Breast epithelium (tissue), 4 donors: ENCODE measurements at places on chromosomes 7 and 10.

DNA sequence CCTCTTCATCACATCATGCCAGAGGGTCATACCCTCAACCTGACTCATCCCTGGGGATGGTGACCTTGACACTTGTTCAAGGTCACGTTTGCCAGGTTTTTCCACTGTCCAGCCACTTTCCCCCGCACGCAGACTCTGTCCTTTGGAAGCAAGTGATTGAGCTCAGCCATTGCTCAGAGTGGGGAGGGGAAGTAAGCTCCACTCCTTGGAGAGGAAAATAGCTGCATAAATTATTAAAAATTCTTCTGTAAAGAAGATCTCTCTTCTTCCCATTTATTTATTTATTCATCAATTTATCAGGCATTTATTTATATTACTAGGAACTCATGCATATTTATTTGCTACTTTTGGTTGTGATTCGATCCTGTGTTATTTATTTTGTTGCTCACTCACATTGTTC is 88.0 kb downstream of the GLRX3 start:
- no peak for DNase-seq

DNA sequence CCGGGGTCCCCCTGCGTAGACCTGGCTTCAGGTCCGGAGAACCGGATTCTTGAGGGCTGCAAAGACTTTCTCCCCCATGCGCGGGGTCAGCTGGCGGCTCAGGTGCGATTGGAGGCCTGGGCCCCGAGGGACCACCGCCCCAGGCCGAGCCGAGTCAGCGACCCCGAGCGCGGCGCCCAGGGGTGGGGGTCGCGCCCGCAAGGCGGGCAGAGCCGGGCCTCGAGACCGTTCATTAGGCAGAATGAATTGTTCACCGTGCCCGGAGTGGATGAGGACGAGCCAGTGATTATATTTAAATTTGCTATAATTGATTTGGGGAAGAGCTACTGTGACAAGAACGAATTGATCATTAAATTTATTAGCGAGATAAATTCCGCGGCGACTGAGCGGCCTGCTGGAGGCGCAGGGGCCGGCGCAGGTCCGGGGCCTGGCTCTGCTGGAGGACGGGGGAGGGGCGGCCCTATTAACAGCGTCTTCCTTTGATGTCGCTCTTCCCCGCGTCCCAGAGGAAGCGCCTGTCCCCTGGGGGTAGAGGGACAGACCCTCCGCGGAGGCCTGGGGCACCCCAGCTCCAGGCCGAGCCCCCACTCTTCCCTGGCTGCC is 7.5 kb downstream of the MNX1 start:
- no peak for DNase-seq

DNA sequence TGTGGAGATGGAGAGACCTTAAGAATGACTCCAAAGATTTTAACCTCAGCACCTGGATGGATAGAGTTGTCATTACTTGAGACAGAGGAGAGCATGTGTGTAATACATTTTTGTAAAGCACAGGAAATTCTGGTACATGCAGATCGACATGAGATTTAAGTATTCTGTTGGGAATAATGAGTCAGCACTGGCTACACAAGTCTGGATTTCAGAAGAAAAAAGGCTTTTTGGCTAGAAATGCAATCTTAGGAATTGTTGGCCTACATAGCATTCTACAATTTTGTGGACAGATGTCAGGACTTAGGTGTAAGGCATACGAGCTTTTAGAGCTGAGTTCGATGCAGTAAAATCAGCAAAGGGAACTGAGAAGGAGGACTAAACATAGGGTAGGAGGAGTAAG is 24.1 kb upstream of the ANKRD30A start:
- DNase-seq, result no peak

- no peak for DNase-seq
Observed at GRCh38 chr7:116216956-116217571, 6.7 kb downstream of the TES start.

GRCh38 chr10:72016608-72017300 is 52.6 kb downstream of the CHST3 start:
- DNase-seq, result no peak

GRCh38 chr10:75708060-75708459 is 276.6 kb downstream of the LRMDA start:
- DNase-seq, result no peak

DNA sequence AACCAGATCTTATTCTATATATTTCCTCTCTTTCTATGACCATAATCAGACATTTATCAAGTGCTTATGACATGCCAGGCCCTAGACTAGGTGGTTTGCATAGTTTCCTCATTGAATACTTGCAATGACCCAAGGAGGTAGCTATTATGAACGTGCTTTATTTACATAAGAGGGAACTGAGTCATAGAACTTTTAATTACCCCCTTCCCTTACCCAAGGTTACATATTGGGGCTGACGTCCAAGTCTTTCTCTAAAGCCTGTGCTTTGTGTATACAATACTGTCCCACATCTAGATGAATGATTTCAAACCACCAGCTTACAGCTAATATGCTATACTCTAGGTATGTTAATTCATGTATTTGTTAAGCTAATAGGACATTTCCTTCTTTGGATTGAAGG is 91.9 kb upstream of the NPY start:
- DNase-seq, result no peak

DNA sequence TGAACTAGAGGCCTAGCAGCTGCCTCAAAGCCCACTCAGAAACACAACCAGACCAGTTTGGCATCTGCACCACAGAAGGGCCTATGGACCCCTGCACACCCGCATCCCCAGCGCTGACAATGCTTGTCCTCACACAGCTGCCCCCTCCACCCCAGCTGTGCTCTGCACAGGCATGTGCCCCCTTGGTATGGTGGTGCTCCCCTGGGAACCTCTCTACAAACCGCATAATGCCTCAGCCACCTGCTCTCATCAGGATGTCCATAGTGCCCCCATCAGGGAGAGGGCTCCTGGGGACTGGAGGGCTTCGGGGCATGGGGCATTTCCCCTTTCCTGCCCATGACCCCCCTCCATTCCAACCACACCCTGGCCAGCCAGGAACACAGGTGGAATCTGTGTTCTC is 347.5 kb downstream of the GRID1 start:
- no peak for DNase-seq

GRCh38 chr10:12735843-12736462 is 265.6 kb downstream of the CCDC3 start:
- no peak for DNase-seq

- no peak for DNase-seq
Observed at GRCh38 chr10:97647556-97647955, 7.1 kb downstream of the PI4K2A start.

DNA sequence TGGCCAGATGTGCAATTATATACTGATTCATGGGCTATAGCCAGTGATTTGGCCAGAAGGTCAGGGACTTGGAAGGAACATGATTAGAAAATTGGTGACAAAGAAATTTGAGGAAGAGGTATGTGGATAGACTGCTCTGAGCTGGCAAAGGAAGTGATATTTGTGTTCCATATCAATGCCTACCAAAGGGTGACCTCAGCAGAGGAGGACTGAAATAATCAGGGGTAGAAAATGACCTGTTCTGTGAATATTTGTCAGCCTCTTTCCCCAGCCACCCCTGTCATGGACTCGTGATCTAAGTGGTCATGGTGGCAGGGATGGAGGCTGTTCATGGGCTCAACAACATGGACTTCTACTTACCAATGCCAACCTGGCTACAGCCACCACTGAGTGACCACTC is 47.0 kb downstream of the PTPRE start:
- DNase-seq, result no peak

DNA sequence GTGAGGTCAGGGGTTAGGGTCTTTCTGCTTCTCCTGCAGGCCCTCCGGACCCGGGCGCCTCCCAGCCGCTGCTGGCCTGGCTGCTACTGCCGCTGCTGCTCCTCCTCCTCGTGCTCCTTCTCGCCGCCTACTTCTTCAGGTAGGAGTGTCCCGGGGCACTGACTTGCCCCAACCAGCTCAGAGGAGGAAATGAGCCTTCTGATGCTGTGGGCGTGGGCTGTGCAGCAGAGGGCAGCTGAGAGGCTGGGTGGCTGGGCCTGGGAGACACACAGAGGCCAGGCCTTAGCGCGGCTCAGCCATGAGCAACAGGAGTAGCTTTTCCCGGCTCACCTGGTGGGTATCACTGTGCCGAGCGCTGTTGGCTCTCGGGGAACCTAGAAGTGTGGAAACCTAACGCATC is 78.9 kb downstream of the MKI67 start:
- peak; percentile 71 for DNase-seq

- DNase-seq, result no peak
Observed at GRCh38 chr7:56493704-56494450, 377.7 kb upstream of the NUPR2 start.

DNA sequence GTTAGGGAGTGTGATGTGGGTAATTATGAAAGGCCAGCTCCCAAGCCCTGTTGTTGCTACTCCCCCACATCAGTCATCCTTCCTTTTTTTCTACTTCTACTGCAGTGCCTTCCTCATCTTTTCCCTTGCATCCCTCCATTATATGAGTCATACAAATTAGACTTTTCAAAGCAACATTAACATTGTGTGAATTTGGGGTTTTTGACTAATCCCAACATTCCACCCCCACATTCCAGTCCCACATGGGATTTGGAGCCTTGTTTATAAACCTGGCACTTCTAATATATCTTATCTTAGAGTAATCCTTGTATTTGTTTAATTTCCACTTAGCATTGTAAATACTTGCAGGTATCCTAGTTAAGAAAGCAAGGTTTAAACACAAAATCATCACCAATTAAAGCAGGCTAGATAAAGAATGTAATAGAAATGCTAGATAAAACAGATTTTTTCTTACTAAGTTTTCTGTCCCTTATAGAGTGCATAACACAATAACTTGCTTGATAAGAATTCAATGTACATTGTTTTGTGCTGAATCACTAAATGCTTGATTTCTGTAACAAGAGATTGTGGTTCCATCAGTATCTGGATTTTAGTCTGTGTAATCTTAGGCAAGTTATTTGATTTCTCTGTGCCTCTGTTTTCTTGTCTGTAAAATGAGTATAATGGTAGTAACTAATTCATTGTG is 165.8 kb downstream of the CFTR start:
- DNase-seq, result no peak

GRCh38 chr7:139682136-139683013 is 95.4 kb downstream of the HIPK2 start:
- DNase-seq, result no peak

DNA sequence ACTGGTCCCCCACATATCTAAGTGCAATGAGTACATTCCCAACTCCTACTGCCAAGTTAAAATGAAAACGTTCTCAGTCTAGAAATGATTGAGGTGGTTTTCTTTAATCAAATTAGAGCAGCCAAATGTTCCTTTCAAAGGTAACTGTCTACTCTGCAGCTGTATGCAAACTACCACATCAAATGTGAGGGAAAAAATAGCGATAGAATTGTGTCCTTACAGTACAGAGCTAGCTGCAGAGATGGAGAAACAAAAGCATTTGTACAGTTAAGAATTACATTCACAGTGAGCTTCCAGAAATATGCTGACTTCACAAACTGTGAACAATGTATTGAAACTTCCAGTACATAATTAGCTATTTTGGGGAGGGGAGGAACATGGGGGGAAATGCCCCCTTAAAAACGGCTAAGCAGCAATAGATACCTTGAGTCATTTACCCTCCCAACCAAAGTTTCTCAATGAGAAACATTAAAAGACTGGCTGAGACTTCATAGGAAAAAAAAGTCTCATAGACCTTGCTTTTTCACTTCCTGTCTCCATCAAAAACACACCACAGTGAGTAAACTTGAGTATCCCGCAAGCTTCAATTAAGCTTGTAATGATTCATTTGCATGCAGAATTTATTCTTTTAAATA is 22.9 kb downstream of the CDK6 start:
- no peak for DNase-seq

GRCh38 chr10:91909117-91909677 is at the start of gene FGFBP3:
Gene FGFBP3, minus strand, starts transcription at chr10:91909486. Its CDS starts 517 bp downstream, at chr10:91908969.
- DNase-seq, result no peak

- DNase-seq, result no peak
Observed at GRCh38 chr7:31284106-31284505, 56.4 kb downstream of the NEUROD6 start.

- DNase-seq, result no peak
Observed at GRCh38 chr7:81297317-81297716, 378.5 kb upstream of the SEMA3C start.

DNA sequence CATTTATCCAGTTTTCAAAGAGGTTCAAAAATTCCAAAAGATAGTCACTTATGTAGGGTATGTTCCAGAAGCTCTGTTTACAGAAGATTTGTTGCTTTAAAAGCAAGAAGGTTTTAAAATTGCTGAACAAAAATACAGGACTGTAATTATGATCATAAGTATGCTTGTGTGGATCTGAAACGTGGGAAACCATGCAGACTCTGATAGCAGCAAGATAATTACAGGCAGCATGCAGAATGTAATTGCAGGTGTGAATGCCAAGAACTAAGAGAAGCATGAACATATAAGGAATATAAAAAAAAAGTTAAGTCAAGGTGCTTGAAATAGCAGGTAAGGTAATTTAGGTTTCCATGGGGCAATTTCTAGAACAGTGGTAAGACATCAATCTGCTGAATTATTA is 405.7 kb downstream of the ARL4A start:
- DNase-seq, result no peak

- no peak for DNase-seq
Observed at GRCh38 chr7:47633134-47633533, 51.2 kb upstream of the TNS3 start.

- DNase-seq, result no peak
Observed at GRCh38 chr7:37918526-37918925, 1.9 kb upstream of the SFRP4 start.

DNA sequence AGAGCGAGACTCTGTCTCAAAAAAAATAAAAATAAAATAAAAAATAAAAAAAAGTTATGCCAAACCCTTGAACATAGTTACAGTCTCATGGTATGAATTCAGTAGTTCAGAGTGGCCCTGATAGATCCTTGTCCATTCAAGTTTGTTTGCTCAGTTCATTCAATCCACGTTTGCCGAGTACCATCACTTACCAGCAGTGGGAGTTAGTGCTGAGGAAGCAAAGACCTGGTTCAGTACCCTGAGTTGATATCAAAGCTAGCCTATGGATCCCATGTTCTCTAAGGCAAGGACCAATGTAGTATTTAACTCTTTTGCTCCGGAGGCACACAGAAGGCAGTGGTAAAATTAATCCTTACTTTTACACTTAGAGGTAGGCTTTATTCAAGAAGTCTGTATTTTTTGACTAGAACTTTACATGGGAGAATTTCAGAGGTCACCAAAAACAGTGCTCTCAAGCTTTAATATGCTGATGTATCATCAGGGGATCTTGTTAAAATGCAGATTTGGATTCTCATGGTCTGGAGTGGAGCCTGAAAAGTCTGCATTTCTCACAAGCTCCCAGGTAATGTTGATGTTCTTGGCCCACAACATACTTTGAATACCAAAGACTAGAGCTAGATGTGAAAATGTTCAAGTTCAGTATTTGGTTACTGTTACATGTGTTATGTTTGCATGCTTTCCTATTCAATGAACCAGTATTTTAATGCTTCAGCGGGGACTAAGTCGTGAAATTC is 38.1 kb upstream of the HBP1 start:
- no peak for DNase-seq

DNA sequence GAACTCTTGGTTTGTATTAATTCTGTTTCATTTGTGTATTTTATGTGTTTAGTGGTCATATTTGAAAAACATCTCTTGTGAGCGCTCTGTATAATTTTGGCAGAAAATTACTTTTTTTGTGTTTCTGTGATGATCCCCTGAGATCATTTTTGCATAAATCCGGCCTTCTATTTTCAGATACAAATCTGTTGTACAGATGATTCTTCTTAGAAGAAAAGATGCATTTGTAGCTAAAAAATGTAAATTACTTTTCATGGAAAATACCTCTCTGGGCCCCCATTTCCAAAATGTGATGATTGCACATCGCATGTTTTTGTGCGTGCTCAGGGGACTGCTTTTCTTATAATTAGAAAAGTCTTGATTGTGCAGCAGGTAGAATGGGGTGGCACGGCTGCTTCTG is 395.4 kb downstream of the LRMDA start:
- no peak for DNase-seq
